ENCODE measurements at places on chromosomes 11 and 22.

DNA sequence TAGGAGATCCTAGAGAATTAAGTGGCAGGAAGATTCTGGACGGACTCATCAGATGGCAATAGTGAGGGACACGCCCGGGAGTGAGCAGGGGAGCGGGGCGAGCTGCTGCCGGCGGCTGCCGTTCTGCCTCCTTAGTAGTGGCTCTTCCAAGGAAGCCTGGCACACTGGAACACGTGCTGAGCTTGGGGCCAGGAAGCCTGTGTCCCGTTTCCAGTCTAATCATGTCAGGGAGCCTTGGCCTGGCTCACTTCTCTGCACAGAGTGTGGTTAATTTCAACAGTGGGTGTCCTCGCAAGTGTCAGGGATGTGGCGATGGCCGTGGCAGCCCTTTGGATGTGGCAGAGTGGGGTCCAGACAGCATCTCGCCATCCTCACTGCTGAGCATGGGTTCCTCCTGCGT, 16.5 kb downstream of the GLB1L3 start:
- no peak for DNase-seq

DNA sequence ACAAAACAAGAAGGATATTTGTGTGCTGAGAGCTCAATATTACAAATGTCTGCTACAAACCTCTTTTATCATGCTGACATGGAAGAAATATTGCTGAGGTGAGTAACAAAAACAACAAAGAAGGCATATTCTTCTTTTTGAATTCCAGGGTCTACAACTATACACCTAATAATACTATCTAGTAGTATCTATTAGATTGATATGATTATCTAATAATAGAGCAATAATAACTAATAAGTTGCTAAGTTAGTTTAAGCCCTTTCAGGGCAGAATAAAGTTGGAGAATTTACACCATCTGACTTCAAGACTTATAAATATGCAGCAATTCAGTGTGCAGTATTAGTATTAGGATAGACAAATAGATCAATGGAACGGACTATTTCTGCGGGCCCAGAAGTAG, 11.4 kb upstream of the PGM2L1 start:
- DNase-seq: no peak

- no peak for DNase-seq
These were observed 114.2 kb downstream of the EFCAB6 start for GRCh38 chr22:43697894-43698293.

DNA sequence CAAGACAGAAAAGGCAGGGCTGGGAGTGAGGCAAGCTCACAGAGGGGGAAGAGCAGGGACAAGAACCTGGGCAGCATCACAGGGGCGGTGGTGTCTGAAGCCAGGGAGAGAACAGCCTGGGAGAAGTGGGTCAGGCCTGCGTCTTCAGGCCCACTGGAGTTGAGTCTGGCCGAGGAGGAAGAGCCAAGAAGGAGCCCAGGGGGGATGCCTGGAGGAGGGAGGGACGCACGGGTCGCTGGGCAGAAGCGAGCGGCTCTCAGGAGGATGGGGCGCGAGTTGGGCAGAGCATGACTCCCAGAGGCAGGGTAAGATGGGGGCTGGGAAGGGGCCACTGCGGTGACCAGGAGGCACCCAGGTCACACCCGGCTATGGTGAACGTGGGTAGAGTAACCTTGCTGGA, 18.5 kb downstream of the LRFN4 start:
- DNase-seq: no peak

DNA sequence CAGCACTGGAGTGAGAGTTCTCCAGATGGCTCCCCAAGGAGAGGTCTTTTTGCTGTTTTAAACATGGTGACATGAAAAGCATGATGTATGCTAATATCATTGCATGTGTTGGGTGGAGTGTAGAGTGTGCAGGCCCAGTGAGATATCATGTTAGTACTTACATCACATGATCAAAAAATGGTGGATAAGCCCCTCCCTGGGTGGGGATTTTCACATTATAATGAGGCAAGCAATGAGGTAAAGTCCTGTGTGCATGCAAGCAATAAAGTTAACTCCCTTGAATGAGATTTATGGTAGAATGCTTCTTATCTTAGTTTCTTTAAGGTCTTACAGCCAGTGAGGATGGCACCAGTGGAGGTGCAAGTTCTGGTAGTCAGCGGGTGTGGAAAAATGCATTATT, 8.5 kb downstream of the FAM111B start:
- no peak for DNase-seq

GRCh38 chr11:64609436-64610047, 18.5 kb downstream of the SLC22A12 start:
- DNase-seq: no peak

DNA sequence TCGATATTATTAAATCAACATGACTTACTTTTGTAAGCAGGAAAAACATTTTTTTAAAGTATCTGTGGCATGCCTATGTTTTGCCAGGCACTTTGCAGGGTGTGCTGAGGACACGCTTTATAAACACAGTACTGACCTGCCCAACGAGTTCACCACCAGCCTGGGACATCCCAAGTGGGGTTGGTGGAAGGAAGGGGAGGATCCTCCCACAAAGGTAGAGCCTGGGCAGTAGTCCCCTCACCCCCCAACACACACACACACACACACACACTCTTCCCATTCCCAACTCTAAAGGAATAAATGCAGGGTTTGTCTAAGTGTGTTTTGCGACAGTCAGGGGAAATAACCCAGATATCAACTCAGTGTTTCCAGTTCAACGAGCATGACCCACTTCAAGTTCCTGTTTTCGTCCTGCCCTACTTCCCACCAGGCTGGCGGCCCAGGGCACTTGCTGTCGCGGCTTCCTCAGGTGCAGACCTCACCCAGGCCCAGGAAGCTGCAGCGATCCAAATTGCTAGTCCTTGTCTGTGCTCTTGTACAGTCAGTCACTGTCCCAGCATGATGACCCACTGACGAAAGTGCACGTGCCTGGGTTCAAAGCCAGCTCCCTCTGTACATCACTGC, 3.1 kb downstream of the CERK start:
- no peak for DNase-seq
